ENCODE measurements at places on chromosomes 4 and X. TPM values are rescaled to one million over a fixed set of nuclear protein-coding genes. Genes with fewer than 3 reads are reported as not detected.

DNA sequence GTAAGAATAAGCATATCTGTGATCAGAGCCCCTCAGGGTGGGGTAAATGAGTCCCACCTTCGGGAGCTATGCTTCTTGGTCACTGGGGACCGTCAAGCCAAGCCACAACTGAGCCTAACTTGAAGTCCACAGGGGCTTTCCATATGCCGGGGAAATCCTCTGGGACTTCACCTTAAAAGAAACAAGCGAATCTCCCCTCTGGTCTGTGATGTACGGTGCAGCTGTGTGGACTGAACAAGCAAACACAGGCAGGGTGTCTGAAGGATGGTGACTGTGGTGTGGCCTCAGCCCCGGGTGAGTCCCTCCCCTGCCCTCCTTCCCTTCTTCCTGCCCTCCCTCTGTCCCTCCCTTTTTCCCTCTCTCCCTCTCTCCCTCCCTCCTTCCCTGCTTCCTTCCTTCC, 29.7 kb upstream of the PPP2R2C start:
- DNase-seq, result no peak

Gene SMIM10
- 0.99 TPM for total RNA-seq

DNA sequence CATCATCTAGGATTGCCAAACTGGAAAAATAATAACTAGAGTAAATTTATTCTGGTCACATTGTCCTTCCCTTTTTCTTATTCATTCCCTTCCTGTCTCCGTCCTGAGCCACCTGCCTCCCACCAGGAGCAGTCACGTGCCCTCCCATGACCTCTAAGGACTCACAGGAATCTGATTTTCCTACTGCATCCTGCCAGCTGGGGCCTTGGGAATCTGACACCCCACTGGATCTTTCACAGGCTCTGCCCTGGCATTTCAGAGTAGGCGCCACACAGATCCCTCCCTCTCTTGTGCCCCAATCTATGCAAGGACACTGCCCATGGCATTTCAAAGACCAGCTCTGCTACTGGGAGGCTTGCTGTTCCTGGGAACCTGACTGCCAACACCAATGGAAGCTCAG, 520.5 kb downstream of the PPARGC1A start:
- no peak for DNase-seq

Gene CXXC4
- total RNA-seq, result 0.07 TPM

DNA sequence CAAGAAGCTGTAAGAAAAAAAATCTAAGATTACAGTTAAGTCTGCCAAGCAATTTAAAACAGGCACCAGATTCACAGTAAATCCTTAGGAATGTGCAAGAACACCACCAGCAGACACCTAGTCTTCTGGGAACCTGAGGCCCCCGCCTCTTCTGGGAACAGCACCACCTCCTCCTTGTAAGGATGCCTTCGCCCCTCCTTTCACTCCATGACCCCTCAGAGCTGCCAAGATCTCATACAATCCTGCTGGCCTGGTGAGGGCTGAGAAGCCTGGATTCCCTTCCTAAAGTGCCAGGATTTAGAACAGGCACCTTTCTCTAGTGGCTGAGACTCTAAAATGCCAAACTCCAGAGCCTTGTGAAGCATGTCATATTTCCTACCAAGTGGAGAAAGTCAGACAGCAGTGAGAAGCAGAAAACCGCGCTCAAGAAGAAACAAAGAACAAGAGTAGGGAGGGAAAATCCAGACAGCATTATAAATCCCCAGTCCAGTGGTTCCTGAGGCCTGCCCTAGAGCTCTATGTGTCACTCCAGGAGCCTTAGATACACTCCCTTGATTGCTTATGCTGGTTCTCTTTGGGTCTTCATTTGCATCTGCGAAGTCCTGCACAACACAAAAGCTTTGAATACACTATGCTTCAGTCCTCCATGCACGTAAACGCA, 166.4 kb downstream of the TSPAN5 start:
- no peak for DNase-seq

- DNase-seq, result no peak
Measured at GRCh38 chrX:48786341-48786800, at the start of gene GATA1. Gene GATA1, plus strand, starts transcription at chrX:48786590. Its CDS starts 4,520 bp downstream, at chrX:48791110.

DNA sequence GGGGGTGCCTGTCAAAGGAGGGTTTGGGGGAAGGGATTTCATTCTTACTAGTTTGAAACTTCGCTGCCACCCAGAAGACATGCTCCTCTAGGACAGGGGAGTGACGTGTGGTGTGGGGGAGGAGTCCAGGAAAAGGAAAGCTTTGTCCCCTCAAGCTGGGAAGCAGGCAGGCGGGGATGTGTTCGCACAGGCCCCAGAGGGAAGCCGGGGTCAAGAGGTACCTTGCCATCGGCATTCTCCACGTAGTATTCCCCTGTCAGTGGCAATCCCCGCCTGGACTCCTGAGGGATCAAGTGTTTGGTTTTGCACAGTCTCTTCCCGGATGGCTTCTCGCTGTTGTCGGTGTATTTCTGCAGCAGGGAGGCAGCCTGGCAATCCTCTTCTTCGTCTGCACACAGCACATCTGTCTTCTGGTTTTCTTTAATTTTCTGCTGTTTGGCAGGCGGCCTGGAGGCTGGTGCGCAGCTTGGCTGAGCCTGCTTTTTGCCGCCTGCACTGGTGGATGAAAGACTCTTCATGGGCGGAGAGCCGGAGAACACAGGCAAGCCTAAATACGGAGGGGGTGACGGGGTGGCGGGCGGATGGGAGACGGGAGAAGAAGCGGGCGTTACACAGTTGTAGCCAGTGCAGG, 35.1 kb downstream of the BCOR start:
- DNase-seq, result no peak

Gene CENPVL2
- not detected for total RNA-seq

Gene IL13RA2
- not detected for total RNA-seq

Gene MAPK10
- total RNA-seq, result not detected

- DNase-seq, result no peak
Measured at GRCh38 chr4:26583538-26583864, 383 bp upstream of the TBC1D19 start.

DNA sequence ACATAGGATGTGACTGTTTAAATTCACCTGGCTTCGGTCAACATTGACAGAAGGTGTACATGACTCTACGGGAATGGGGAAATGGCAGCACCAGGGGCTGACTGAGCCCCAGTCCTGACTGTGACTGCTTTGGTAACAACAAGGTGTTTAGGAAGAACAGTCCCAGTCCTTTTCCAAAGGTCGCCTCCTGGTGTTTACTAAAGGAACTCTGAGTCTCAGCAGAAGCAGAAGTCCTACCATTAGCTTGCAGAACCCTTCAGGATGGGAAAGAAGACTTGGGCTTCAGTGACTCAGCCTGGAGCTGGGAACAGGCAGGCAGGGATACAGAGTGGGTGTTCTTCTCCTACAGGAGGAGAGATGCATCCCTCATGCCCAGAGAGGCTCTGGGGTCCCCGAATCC, 103.3 kb downstream of the MGST2 start:
- DNase-seq, result no peak

Gene ANAPC10
- 25.2 TPM for total RNA-seq

Data from activated T-cell treated with anti-CD3 and anti-CD28 coated beads, Interleukin-2, amount 50 U/mL, for 72 hours (primary cell).